ENCODE measurements at places on chromosomes 7 and 10. TPM values are rescaled to one million over a fixed set of nuclear protein-coding genes. Genes with fewer than 3 reads are reported as not detected.

The TMEM178B gene
- total RNA-seq = 4.1 TPM

- DNase-seq = no peak
Measured at GRCh38 chr7:111753968-111754367, 191.7 kb upstream of the IMMP2L start.

The ARMC3 gene
- total RNA-seq = not detected

The TRPV5 gene
- not detected for total RNA-seq

GRCh38 chr10:92180399-92180798 lies 110.5 kb downstream of the CPEB3 start:
- no peak for DNase-seq

DNA sequence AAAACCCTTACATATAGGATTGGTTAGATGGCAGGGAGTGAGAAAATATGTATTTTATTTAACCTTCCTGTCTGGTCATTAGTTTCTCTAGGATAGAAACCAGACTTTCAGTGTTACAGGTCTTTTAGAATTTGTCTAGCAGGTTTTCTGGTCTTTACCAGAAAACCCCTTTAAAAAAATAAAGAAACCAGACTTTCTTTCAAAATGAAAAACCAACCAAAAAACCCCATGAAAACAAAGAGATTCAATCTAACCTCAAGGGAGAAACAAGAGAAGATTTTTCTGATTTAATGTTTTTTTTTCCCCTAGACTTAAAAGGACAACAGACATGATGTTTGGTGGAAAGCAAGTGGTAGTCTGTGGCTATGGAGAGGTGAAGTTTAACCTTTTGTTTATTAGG lies 28.7 kb upstream of the STRIP2 start:
- DNase-seq = no peak

DNA sequence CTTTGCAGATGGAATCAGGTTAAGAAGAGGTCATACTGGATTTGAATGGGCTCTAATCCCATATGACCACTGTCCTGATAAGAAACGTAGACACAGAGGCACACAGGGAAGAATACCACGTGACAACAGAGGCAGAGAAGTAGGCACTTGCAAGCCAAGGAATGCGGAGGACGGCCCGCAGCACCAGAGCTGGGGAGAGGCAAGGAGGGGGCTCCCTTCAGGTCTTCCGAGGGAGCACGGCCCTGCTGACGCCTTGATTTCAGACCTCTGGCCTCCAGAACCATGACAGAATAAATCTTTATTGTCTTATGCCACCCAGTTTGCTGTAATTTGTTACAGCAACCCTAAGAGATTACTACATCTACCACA lies 44.7 kb upstream of the TMEM213 start:
- no peak for DNase-seq
